ENCODE measurements at places on chromosomes 7 and 10.

DNA sequence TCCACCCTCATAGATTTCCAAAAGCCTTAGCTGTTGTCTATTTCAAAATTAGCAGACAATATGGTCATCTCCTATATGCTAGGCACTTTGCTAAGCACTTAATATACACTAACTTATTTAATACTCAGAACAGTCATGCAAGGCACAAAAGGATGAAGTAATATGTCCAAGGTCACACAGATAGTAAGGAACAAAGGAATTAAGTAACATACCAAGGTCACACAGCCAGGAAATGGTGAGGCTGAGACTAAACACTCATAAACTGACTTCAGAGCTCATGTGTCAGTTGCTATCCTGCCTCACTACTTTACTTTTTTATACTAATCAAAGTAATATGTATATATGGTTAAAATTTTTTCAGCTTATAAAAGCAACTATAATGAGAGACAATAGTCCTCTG lies 23.6 kb upstream of the HIBADH start:
- DNase-seq: no peak

GRCh38 chr10:32411797-32412498 lies 34.0 kb upstream of the CCDC7 start:
- no peak for DNase-seq

DNA sequence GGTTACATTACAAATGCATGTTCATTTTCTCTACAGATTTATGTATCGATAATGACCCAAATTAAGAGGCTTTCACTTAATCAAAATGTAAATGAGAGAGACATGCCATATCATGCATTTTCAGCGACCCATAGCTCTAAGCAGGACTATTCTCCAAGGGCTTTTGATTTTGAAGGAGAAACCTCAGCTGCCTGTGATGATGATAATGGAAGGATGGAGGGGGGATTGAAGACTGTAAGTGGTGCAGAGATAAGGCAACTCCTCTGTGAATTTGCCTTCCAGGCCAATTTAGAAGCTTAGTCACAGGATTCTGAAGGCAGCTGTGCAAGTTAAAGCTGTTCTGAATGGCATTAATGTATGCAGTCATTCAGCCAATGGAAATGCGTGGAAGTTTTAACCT lies 8.3 kb downstream of the VSTM2A start:
- DNase-seq: no peak

GRCh38 chr7:14457568-14458453 lies 444.7 kb downstream of the DGKB start:
- DNase-seq: peak; percentile 44

DNA sequence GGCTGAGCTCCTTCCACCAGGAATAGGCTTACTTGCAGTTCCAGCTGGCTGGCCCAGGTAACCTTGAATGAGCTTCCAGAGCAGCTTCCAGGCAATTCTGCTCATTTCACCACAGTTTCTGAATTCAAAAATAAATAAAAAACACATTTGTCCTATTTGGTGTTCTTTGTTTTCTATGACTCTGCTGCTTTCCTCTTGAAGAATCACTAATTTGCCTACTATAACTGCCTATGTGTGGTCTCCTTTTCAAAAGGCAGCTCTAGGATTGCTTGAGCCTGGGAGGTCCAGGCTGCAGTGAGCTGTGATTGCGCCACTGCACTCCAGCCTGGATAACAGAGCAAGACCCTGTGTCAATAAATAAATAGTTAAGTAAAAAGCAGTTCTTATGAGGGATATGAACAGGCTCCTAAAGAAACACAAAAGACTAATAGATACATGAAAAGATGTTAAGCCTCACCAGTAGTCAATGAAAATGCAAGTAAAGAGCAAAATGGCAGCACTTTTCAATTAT lies 19.5 kb upstream of the TNPO3 start:
- DNase-seq: no peak

GRCh38 chr7:41974870-41975557 lies 262.0 kb downstream of the GLI3 start:
- DNase-seq: no peak

DNA sequence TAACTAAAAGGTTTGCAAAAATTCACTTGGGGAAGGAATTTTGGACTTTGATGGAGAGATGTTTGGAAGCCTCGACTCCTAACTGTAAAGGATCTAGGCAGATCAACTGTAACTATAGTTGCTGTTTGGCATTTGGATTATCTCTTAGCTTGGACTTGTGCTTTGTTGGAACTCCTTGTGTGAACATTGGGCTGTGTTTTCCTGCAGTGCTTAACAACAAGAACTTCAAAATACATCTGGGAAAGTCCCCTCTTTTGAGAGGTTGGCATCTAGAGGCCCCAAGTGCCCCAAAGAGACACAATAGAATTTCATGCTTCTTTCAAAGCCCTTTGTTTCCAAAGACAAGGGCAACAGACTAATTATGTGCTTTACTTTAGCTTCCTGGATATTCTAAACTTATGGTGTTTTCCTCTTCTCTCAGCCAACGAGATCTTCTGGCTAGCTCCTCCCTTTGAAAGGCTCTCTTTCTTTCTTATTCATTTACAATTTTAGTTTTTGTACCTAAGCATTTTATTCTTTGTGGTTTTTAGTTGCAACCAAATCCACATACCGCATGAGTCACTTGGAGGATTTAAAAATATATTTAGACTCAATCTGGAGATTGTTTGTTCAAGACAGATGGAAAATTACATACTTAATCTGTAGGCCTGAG lies 11.6 kb downstream of the ABCA13 start:
- no peak for DNase-seq

DNA sequence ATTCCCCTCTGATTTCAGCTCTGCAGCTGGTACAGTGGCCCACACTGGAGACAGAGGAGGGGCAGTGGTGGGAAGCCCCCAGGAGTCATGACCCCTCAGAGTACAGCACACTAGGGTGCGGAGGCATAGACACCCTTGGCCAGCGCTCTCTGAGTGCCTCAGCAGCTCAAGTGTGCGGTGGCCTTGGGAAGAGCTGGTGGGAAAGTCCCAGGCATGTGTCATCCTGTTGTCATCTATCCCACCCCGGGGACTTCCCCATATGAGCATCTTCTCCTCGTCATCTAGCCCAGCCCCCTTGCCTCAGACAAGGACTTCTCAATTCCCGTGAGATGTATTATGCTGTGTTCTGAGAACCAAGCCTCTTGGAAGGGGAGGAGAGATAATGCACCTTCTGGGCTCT lies 15.6 kb upstream of the PPIF start:
- DNase-seq: peak; percentile 76

- no peak for DNase-seq
Observed at GRCh38 chr7:74480861-74481417, 27.2 kb downstream of the GTF2IRD1 start.

GRCh38 chr10:77197544-77197943 lies 440.1 kb downstream of the KCNMA1 start:
- no peak for DNase-seq

GRCh38 chr10:83942410-83942809 lies 196.9 kb upstream of the GHITM start:
- no peak for DNase-seq

Data from central memory CD4-positive, alpha-beta T cell (primary cell).